Activated CD4-positive, alpha-beta memory T cell treated with anti-CD3 and anti-CD28 coated beads for 36 hours (primary cell): ENCODE measurements at places on chromosomes 4 and X. TPM values are rescaled to one million over a fixed set of nuclear protein-coding genes. Genes with fewer than 3 reads are reported as not detected.

The RAI2 gene
- total RNA-seq = 0.39 TPM

- H3K36me3 ChIP-seq = peaks cover 56% of the 10 kb centered on the region
- no peak for DNase-seq
- peaks cover 54% of the 10 kb centered on the region for H3K4me1 ChIP-seq
Measured at GRCh38 chrX:65741823-65742222, 74.4 kb downstream of the MSN start.

The TSPAN7 gene
- 0.73 TPM for total RNA-seq

The DCX gene
- not detected for total RNA-seq

The TMEM35A gene
- total RNA-seq = not detected
